HFFc6 (cell line): ENCODE measurements at places on chromosomes 1 and 21. TPM values are rescaled to one million over a fixed set of nuclear protein-coding genes. Genes with fewer than 3 reads are reported as not detected.

- no peak for DNase-seq
Observed at GRCh38 chr1:160451859-160452232, 51.5 kb downstream of the VANGL2 start.

AK4 gene
- 0.20 to 3.3 TPM (median 1.9 TPM) in 3 replicates for total RNA-seq

MCOLN3 gene
- total RNA-seq: 0.26 to 0.35 TPM in 2 of 3 replicates, not detected in the other

DNA sequence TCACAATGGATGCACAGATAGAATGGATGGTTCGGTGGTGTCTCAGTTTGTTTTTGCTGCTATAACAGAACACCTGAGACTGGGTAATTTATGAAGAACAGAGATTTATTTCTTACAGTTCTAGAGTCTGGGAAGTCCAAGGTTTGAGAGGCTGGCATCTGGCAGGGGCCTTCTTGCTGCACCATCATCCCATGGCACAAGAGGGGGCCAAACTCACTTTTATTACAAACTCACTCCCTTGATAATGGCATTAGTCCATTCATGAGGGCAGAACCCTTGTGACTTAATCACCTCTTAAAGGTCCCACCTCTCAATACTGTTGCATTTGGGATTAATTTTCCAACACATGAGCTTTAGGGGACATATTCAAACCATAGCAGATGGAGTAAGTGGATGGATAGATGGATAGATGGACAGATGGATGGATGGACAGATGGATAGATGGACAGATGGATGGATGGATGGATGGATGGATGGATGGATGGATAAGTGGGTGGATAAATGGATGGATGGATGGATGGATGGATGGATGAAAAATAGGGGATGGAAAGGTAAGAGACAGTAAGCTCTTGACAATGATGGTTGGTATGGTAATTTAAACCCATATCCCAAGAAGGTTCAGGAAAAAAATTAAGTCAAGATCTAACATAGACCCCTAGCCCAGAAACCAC lies 16.5 kb downstream of the CAMK2N1 start:
- DNase-seq: no peak

GRCh38 chr1:116111524-116112021 lies 374 bp downstream of the MAB21L3 start:
- DNase-seq: no peak

GRCh38 chr21:14602382-14602958 lies 56.4 kb upstream of the SAMSN1 start:
- DNase-seq: no peak

ACTN2 gene
- total RNA-seq: not detected in 3 replicates

- no peak for DNase-seq
Observed at GRCh38 chr21:31023680-31024079, 14.6 kb downstream of the KRTAP19-8 start.

CSF3R gene
- total RNA-seq: not detected in 3 replicates

DNA sequence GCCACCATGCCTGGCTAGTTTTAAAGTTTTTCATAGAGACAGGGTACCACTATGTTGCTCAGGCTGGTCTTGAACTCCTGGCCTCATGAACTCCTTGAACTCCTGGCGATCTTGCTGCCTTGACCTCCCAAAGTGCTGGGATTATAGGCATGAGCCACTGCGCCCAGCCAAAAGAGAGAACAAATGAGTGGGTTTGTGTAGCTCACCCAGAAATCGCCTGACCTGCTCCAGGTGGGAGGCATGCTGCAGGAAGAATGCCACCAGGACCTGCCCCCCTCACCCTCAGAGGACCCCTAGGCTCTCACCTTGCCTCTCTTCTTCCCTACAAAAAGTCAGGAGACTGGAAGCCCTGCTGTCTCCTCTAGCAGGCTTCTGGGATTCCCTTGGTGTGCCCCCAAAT lies 88.8 kb downstream of the SYT2 start:
- DNase-seq: no peak

DNA sequence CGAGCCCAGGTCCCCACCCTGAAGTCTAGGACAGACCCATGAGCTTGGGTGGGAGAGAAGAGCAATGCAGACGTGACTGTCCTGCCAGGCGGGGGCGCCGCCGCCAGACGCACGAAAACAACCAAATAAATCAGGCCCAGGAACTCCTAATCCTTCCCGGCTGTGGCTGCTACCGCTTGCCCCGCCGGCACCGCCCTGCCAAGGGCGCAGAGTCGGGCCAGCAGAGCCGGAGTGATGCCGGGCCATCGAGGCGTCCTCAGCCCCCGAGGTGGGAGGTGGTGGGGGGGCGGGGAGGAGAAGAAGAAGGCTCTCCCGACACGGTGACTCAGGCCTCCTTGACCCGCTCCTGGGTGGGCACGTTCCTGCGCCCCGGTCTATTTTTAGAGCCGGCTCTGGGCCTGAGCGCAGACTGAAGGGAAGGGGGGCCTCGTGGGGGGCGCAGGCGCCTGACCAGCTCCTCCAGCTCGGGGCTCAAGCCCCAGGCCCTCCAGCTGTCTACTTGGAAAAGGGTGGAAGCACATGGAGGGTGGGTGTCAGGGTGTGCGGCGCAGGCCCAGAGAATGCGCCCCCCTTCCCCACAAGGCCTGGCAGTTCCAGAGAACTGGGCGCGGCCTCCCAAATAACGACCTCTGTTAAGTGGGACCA lies 10.7 kb upstream of the COL16A1 start:
- DNase-seq: peak; percentile 63

DNA sequence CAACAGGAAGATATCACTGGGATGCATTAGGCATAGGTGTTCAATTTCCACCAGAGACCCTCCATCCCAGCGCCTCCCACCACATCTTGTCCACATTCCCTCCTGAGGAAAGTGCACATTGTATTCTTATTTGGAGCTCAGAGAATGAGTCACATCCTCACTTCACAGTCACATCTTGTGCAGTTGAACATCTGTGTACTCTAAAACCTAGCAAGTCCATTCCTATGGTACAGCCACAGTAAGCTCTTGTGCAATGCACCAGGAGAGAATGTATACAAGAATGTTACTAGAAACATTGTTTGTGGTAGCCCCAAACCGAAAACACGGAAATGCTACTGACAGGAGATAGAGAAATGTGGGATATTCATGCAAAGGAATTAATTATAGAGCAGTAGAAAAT lies 1.6 kb upstream of the KDF1 start:
- peak; percentile 92 for DNase-seq

- no peak for DNase-seq
Observed at GRCh38 chr1:19612530-19612929, 31.6 kb upstream of the NBL1 start.
